ENCODE measurements at places on chromosomes 11 and 22.

DNA sequence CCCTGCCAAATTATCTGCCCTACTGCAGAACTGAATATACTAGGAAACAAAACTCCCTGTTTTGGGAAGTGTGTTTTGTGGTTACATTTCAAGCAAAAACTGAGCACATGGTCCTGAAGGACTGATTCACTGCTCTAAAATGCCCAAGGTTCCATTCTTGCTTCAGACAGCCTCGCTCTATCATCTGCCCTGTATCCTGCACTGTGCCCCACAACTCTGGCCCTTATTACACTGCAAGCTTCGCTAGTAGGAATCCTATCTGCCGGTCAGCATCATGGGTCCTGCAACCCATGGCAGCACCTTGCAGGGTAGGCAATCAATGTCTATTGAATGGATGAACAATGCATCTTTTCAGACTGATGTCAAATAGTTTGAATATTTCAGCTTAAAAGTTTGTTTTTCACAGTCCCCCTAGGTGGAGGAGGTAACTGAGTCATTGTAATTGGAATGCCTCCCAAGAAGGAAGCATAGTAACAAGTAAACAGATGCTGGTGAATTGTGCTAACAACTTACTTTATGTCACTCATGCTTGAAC is 21.3 kb downstream of the LAYN start:
- DNase-seq = no peak

- DNase-seq = no peak
These were observed 133.6 kb upstream of the C11orf58 start for GRCh38 chr11:16604794-16605388.

GRCh38 chr22:33054001-33054675 is 4.0 kb downstream of the SYN3 start:
- no peak for DNase-seq

DNA sequence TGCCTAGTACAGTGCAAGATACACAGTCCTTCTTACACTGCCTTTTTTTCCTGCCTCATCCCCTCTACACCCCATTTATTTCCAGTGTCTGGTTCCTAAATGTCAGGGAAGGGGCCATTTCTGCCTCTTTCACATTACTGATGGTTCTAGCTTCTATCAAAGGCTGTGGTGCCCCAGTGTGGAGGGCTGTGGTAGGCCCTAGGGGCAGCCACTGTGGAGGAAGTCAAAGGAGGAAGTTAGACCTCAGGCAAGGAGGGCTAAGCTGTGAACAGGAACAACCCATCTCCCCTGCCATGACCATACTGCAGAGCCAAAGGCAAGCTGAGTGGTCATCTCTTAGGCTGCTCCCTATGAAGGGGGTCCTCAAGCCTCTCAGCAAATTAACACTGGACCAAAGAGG is 81.9 kb upstream of the CRTAM start:
- no peak for DNase-seq

GRCh38 chr11:132408877-132409276 is 1038.5 kb downstream of the NTM start:
- DNase-seq = no peak

- no peak for DNase-seq
These were observed 723.3 kb downstream of the NTM start for GRCh38 chr11:132093536-132094259.

DNA sequence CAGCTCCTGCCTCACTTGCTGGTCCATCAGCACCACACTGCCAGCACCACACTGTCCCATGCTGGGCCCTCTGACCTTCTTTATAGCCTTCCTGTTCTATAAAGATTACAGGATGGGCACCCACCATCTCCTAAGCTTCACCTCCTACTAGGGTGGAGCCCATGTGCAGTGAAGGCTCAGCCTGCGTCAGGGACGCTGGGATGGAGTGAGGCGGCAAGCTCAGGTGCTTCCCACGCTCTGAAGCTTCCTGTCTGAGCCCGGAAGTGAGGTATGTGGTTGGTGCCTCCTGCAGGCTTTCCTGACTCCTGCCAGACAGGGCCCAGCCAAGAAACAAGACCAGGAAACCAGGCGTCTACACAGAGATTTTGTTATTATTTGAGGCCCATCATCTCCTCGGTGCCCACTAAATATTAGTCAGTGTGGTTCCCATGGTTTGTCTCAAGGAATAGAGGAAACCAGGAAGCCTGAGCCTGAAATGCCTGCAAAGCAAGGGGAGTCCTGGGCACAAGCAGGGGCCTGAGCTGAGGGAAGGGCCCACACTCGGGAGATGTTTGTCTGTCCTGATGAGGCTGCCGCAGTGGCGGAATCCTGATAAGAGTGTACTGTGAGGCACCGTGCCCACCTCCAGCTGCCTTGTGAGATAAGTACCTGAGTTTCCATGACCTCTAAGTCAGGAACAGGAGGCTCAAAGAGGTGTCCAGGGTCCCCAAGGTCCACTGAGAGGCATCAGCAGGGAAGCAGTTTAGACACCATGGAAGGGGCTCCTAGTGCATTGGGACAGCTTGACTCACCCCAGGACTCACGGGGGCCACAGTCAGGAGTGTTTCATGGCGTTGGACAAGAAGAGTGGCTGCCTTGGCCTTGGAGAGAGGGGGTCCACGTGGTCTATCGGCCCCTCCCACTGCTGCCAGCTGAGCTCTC is 22.0 kb downstream of the RSPH14 start:
- no peak for DNase-seq

DNA sequence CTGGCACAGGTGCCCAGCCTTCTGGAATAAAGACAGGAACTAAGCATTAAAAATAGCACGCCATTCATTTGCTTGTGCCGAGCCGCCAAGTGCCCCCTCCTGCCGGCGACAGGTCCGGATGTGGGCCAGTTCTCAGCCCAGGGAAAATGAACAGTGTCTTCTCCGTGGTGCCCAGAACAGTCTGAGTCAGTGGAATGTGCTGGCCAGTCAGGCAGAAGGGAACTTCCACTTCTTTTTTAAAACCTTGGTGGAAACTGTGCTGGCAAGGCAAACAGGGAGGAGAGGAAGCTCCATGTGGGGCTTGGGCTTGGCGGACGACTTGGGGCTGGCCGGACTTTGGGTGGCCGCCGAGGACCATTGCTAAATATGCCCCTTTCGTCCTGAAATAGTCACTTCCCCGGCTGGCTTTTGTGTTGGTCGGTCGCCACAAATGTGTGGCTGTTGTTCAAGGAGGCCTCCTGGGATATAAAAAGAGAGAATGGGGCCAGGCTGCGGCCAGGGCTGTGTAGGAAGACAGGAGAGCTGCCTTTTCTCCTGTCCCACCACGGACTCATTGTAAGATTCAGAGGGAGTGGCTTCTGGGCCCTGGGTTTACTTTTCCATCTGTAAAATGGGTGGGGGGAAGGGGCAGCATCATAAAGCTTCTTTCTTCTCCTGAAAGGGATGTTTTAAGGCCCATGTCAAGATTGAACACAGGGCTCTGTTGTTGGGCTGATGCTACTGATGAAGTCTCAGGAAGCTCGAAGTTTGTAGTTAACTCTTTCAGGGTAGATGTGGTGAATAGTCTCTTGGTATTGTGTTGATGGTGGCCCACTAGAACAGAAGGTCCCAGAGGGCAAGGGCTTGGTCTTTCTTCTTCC is 101.0 kb downstream of the PTPRJ start:
- DNase-seq = no peak

GRCh38 chr11:78699609-78700135 is 125.0 kb upstream of the NARS2 start:
- no peak for DNase-seq

DNA sequence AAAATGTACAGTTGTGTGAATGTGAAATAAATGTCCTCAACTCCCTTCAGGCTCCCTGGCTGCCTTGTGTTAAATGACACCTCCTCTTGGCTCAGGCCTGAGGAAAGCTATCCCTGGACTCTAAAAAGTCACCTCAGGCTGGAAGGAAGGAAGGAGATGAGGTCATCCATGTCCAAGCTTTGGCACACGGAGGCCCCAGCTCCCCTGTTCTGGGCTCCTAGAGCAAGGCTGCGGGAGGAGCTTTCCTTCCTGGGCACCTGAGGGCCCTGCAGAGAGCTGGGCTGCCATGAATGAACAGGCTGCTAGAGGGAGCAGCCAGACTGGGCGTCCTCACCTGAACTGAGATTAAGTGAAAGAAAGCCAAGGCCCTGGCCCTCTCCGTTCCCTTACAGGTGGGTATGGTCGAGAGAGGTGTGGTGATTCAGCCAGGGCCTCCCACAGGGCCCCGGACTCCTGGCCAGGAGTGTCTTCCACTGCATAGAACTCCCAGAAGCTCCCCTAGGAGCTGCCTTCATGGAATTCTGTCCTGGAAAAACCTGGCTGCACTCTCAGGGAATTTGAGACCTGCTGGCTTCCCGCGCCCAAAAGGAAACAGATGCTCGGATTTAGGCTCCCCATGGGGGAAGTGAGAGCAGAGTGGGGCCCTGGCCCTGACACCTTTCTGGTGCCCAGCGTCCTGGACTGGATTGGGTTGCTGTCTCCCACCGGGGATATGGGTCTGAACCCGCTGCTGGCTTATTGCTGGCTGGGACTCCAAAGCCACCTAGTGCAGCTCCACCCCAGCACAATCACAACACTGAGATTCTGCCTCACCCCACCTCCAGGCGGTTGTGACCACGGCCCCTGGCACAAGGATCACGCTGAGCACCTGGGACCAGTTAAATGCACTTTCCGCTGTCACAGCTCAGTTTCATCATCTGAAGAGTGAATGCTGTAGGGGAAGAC is 22.2 kb downstream of the MYBPC3 start:
- no peak for DNase-seq

DNA sequence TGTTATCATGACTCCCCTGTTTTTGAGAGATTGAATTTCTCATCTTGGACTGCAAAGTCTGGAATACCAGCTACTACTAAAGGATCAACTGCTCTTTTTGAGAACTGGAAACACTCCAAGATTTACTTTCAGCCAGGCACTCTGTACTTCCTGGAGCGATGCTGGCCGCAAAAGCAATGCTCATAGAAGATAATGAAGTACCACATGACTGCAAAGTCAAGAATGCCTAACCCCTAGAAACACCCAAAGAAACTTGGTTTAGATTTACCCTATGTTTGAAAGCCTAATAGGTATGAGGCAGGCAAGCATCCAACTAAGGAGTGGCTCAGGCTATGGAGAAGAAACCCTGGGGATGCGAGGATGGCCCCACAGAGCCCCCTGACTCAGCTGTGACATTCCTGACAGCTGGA is 47.7 kb upstream of the ARHGAP20 start:
- DNase-seq = no peak

DNA sequence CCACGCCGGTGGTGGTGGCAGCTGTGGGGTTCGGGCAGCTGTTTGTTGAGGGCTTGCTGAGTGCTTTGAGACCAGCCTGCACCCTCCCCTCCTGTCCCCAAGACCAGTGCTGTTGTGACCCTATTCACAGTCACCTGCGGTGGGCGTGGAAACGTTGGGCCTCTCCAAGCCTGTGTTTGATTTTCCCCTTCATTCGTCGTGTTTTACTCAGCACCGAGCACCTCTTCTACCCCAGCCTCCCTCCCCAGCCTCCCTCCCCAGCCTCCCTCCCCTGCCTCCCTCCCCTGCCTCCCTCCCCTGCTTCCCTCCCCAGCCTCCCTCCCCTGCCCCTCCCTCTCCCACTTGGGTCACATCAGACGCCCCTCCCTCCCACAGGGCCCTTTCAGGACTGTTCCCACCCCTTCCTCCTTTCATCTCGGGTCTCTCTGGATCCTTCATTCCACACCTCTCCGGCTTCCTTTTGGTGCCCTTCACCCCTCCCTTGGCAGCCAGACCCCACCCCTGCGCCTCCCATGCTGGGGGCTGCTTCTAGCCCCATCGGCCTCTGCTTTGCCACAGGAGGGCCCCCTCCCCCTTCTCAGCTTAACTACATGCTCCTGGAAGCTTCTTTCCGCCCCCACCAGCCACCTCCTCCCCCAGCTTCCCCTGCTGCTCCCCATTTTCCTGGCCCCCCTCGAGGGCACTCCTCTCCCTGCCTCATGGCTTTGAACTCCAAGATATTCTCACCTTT is 14.8 kb downstream of the FRMD8 start:
- no peak for DNase-seq

- no peak for DNase-seq
These were observed 26.6 kb downstream of the PHLDB1 start for GRCh38 chr11:118633979-118634378.

DNA sequence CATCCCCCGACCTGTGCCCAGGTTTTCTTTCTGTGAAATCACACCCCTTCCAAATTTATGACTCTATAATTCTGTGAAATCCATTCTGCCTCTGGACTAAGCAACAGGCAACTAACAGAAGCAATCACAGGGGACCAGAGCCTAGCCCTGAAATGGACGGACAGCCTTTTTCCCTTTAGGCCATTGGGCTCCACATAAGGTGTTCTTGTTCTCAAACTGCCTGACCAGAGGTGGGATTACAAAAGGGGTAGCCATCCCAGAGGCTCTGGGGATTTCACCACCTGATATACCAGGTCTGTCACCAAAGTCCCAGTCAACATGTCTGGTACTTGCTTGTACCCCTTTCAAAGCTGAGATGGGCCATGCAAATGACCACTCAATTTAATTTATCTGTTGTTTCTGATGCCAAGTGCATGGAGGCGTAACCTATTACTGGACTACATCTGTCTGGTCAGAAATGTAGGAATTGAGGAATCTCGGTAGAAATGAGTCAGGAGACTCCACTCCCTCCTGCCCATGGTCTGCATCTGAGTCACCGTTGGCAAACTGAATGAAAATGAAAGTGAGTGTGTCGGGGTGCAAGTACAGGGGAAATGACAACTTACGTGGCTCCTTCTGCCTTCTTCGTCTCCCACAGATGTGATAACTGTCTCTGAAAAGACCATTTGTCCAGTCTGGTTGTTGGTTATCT is 10.2 kb downstream of the DKK3 start:
- DNase-seq = no peak

DNA sequence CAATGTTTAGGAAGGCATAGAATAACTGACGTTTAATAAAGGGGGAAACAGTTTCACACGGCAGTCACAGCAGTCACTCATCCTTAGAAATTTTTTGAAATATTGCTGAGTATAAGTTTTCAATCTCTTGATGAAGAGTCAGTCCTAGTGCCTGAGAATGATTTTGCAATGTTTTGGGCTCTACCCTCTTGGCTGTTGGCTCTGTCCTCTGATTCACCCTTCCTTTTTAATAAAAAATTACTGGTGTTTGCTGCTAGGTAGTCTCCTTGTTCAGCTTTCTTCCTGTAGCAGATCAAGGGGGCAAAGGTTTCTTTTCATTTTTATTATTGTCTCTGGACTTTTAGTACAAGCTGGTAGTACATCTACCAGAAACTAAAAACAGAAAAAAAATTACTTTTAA is 194.3 kb upstream of the ANO3 start:
- no peak for DNase-seq

GRCh38 chr11:31875866-31876560 is 64.9 kb upstream of the PAX6 start:
- no peak for DNase-seq

DNA sequence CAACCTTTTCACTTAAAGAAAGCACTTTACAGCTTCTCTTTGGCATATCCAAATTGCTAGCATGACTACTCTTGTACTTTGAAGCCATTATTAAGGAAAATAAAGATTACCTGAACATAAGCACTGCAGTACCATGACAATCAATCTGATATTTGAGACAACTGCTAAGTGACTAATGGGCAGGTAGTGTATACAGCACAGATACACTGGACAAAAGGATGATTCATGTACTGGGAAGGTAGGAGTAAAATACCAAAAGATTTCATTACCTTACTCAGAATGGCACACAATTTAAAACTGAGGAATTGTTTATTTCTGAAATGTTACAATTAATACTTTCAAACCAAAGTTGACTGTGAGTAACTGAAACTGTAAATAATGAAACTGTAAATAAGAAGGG is 1054.3 kb upstream of the TENM4 start:
- no peak for DNase-seq

Data from stimulated activated CD4-positive, alpha-beta T cell treated with anti-CD3 and anti-CD28 coated beads, Interleukin-1b, Interleukin-23, amount 100 ng/mL, for 1 hour (primary cell).